ENCODE measurements at places on chromosomes 2 and 18.

GRCh38 chr2:186664385-186665043 is 29.3 kb upstream of the FAM171B start:
- DNase-seq, result no peak

DNA sequence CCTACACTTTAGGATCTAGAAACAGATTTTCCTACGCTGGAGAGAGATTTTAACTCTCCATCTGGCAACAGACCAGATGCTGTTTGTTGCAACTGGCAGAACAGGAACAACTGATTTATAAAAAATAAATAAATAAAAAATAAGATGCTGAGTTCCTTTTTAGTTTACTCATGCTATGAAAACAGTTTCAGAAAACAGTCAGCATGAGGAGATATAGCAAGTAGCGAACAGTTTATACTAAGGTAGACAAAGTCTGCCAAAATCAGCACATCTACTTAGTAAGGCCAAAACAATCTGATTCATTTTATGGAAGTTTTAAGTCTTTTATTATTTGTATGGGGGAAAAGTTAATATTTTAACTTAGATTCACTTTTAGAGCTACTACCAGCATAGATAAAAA is 974.0 kb upstream of the CNTNAP5 start:
- DNase-seq, result no peak

- no peak for DNase-seq
Measured at GRCh38 chr2:232949016-232949415, 64.0 kb downstream of the NGEF start.

DNA sequence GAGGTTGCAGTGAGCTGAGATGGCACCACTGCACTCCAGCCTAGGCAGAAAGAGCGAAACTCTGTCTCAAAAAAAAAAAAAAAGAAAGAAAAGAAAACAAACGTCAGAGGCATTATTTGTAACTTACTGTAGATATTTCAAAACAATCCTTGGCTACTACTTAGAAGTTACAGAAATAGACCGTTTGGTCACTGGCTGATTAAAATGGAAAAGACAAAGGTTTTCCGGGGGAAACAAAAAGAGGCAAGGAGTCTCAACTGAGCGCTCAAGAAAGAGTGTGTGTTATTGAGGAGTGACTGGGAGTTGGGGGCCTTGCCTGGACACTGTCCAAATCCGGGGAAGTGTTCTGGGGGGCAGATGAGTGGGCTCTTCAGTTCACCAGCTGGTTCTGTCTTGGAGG is 47.6 kb downstream of the TEX44 start:
- no peak for DNase-seq

- no peak for DNase-seq
Measured at GRCh38 chr2:212974692-212975091, 176.7 kb downstream of the IKZF2 start.

- DNase-seq, result no peak
Measured at GRCh38 chr18:57544936-57545660, 41.4 kb downstream of the FECH start.
